ENCODE measurements at places on chromosomes 1 and 21. TPM values are rescaled to one million over a fixed set of nuclear protein-coding genes. Genes with fewer than 3 reads are reported as not detected.

Gene LY9
- total RNA-seq, result 0.10 TPM

Gene ADGRB2
- 34.8 TPM for total RNA-seq

Gene PERM1
- total RNA-seq, result 1.5 TPM

Gene PLA2G4A
- total RNA-seq, result not detected

Gene RUNX3
- total RNA-seq, result 0.10 TPM

Gene LCK
- total RNA-seq, result 0.57 TPM

Gene AQP10
- total RNA-seq, result not detected

Gene ATPAF1
- 39.0 TPM for total RNA-seq
